Activated naive CD4-positive, alpha-beta T cell treated with anti-CD3 and anti-CD28 coated beads for 36 hours (primary cell): ENCODE measurements at places on chromosomes 12 and 14. TPM values are rescaled to one million over a fixed set of nuclear protein-coding genes. Genes with fewer than 3 reads are reported as not detected.

GRCh38 chr12:4177262-4177661 is 96.3 kb upstream of the CCND2 start:
- no peak for DNase-seq

GRCh38 chr12:95298916-95299315 is 81.3 kb downstream of the VEZT start:
- DNase-seq: no peak

GRCh38 chr12:130703733-130704375 is 12.2 kb downstream of the RIMBP2 start:
- no peak for DNase-seq

ENDOU gene
- total RNA-seq: 0.15 TPM

DNA sequence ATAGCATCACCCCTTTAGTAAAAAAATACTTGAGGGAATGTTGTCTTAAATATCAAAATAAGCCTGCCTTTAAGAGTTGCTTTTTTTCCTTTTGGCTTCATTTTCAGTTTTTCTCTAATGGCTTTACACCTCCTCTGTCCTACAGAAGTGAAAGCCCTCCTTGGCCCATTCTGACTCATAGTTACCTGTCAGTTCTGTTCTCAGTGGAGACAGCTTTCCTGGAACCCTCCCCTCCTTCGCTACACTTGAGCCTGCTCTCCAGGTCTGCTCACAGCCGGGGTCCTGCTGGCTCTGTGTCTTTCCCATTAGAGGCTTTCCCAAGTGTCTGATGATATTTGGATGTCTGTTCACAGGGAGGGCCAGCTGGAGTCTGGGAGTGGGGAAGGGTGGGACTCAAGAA is 84.0 kb downstream of the PELI2 start:
- DNase-seq: peak; percentile 27

DNA sequence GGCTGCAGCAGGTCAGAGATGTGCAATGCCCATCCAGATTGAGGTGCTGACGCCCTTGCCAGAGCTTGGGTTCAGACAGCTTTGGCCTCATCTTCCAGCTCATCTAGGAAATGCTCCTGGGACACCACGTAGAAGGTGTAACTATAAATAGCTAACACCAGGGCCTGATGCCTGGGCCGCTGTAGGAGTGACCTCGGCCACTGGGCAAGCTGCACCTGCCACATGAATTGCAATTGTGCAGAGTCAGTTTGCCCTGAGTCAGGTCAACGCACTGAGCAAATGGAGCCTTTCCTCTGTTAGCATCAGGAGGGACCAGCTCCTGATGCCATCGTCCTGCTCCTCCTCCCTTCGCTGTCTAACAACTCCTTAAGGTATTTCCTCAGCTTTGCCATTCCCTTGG is 17.4 kb upstream of the DNM1L start:
- DNase-seq: no peak

DNA sequence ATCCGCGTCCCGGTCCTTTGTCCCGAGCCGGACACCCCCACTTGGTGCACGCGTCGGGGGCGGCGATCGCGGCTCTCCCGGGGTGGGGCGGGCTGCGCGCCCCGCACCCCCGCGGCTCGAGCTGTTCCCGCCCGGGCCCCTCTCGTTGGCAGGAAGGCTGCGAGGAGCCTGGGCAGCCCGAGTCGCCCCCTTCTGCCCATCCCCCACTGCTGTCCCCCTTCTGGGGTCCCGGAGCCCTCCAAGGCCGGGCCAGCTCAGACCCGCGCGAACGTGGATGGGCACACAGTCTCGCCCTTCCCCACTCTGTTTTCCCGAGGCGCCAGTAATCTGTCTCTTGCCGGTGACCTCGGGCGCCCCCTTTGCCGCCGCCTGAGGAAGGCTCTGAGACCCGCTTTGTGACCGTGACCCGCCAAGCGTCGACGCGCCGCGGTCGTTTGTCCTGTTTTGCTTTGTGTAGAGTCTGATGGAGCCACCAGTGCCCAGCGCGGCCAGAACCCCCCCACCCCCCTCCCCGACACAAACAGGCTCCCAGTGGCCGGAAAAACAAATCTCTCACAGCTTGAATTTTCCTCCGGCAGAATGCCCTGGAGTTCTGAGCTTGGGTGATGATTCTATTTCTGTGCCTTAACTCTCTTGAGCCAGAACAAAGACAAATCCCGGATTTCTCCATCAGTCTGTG is 610 bp downstream of the C14orf132 start:
- DNase-seq: peak; percentile 33

POTEG gene
- total RNA-seq: not detected

COCH gene
- total RNA-seq: 1.3 TPM

TDRD9 gene
- 0.10 TPM for total RNA-seq
